ENCODE measurements at places on chromosomes 16 and 17.

GRCh38 chr17:21020622-21021021, 22.2 kb downstream of the USP22 start:
- DNase-seq, result no peak

DNA sequence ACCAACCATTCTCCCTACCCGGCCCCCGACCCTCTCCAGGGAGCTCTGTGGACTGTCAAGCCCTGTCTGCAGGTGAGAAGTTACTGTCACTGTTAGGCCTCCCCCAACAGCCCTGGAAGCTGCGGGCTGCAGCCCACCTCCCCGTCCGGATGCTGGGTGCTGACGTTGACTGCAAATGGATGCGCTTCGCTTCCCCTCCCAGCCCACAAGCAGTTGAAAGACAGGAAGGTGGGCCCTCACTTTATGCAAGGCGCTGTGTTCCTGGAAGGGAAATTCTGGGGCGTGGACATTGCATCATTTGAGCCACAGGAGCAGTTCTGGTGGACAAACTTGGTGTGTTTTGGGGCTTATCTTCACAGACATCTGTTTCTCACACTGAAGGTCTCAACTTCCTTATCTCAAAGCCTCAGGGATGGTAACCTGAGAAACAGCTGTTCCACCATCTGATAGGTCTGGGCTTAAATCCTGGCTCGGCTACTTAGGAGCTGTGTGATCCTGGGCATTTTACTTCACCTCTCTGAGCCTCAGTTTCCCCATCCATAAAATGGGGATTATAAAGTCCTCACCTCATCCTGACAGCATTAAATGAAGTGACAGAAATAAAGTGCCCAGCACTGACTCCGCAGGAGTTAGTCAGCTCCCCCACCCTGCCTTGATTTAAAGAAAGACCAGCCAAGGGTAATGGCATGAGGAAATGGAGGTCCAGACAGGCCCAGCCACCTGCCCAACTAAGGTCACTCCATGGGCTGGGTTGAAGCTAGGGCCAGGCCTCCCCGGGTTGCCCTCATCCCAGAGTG, 4.6 kb upstream of the DRC7 start:
- DNase-seq, result no peak

- peak; percentile 87 for DNase-seq
These were observed at the start of gene WDR45B for GRCh38 chr17:82648165-82648668. Gene WDR45B, minus strand, starts transcription at chr17:82648444. Its CDS starts 104 bp downstream, at chr17:82648340.

DNA sequence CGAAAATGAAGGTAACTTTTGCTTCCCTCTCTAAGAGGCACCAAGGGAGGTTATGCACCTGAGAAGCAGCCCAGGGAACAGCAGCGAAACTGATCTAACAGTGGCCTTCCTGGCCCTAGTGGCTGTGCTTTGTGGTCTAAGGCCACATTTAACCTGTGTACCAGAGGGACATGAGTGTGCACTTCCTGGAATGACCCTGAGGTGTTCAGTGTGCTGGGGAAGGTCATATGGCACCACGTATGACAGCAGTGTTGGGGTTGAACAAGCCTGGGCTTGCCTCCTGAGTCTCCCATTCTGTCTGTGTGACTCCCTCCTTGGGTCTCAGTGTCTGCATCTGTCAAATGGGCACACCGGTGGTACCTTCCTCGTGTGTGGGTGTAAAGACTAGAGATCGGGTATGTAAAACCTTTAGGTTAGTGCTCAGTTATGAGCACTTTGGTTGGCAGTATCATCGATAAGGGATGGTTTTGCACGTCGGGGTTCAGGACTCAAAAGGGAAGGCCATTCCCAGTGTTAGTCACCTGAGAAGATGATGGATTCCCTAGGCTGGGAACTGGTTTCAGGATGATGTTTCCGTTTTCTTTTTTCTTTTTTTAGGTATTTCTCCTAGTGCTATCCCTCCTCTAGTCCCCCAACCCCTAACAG, 31.9 kb downstream of the PLCG2 start:
- DNase-seq, result no peak

- no peak for DNase-seq
These were observed 15.4 kb upstream of the DNASE1 start for GRCh38 chr16:3638916-3639644.

- no peak for DNase-seq
These were observed 32.2 kb downstream of the BAHCC1 start for GRCh38 chr17:81427173-81428120.

GRCh38 chr16:65294165-65294564, 172.3 kb upstream of the CDH11 start:
- DNase-seq, result no peak

GRCh38 chr16:5412731-5413130, 315.1 kb upstream of the EEF2KMT start:
- no peak for DNase-seq

DNA sequence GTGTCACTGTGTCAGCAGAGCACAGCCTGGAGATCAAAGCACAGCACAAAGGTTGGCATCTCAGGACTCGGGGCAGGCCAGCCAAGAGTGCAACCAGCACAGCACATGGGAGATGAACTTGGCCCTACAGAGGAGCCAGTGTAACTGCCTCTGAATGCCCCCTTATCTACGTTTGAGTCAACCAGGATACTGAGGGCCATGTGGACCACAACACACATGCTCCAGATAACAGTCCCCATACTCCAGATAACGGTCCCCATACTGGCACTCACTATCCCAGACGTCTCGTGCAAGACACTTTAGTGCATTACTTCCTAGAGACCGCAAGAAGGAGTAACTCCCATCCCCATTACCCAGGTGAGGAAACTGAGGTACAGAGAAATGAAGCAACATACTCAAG, 88.2 kb downstream of the XYLT1 start:
- DNase-seq, result no peak

DNA sequence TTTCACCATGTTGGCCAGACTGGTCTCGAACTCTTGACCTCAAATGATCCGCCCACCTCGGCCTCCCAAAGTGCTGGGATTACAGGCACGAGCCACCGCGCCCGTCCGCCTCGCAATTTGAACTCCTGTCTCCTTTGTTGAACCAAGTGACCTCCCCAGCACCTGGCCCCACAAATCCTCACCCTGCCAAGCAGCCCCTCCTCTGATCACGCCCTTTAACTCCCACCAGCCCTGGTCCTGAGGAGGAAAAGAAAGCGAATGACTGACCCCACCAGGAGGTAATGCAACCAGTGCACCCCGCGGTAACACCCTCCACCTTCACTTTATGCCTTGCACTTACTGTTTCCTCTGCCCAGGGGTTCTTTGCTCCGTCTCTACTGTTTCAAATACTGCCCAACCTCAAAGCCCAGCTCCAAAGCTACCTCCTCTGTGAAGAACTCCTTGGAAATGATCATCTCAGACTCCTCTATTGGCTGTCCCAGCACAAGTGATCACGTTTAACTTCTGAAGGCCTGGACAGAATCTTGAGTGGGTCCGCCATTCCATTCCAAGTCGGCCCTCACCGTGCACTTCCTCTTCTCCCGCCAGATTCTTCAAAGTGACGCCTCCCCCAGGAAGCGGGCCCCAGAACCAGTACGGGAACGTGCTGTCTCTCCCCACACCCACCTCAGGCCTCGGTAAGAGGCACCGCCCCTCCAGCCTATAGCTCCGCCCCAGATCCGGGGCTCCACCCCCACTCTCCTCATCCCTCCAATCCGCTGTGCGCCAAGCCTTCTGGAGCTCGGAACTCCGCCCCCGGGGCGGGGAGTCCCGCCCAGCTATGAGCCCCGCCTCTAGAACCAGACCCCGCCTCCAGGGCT, 4.4 kb downstream of the CD19 start:
- no peak for DNase-seq

Measured in non-pigmented ciliary epithelial cell (primary cell).